HuH-7 (cell line): ENCODE measurements at places on chromosomes 7 and 10.

- no peak for DNase-seq
Observed at GRCh38 chr10:123704812-123705211, 38.7 kb downstream of the GPR26 start.

DNA sequence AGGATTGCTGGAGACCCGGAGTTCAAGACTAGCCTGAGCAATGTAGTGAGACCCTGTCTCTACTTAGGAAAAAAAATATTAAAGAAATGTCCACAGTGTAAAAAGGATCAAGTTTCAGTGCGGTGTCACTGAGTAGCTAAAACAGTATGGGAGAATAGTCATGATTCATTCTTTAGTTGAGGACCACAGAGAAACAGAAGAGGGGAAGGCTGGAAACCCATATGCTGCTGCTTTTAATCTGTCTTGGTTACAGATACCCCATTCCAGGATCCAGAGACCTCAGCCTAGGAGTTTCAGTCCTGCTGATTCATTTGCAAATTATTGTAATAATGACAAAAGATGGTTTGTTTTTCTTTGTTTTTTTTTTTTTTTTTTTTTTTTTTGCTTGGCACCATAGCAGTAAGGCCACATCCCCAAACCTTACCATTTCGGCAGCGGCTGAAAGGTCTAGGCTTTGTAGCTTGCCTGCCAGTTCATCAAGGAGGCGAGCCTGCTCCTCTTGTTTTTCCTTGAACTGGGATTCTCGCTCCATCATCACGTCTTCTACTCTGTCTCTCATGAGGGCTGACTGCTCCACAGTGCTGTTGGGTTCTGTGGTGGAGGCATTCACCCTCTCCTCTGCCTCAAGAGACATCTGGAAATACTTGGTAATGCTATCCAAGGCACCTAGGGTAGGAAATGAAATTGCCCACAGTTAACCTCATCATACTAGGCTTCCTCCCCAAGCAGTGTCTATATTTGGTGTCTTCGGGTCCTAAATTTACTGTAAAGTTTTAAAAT, 44.2 kb downstream of the DLD start:
- no peak for DNase-seq

DNA sequence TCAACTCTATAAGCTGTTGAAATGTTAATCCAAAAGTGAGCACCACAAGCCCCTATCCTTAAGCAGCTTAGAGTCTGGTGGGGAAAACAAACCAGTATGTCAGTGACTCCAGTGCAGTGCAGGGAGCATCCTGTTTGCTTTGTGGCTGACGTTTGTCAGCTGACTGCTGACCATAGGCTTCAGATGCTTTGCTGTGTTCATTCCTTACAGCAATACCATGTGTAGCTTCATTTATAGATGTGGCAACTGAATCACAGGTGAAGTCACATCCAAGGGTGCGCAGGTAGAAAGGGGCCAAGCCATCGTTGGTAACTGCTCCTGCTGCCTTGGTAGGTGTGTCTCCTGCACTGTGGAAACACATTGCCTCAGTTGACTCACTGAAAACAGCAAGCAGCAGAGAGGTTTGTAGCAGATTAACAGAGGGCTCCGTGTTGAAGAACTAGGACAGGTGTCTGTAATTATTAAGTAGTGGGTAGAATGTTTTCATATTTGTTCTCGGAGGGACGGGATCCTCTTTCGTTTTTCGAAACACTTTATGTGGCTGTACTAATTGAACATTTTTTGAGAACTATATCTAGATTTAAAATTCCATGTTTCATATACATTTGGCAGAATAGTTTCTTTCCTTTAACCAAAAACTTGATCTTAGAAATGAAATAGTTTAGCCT, 2.0 kb downstream of the INSIG1 start:
- no peak for DNase-seq

GRCh38 chr10:71434760-71435394, 38.2 kb downstream of the CDH23 start:
- DNase-seq, result no peak

- DNase-seq, result no peak
Observed at GRCh38 chr10:3126741-3127346, 45.7 kb downstream of the PITRM1 start.

DNA sequence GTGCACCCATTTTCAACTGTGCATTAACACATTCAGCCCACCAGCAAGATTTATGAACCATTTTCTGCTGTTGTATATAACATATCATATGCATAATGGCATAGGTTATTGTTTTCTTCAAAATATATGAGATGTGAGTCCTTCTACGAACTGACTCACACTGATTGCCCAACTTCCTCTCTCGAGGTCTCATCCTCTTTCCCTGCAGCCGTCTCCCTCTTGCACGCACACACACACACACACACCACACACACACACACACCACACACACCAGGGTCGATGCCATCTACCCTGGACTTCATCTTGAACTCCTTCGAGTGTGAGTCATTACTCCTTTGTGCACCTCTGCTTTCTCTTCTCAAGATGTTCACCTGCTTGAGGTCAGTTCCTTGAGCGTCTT, 36.7 kb downstream of the EGFR start:
- DNase-seq, result no peak

GRCh38 chr10:101132636-101133473, 1.8 kb downstream of the TLX1 start:
- DNase-seq, result no peak

DNA sequence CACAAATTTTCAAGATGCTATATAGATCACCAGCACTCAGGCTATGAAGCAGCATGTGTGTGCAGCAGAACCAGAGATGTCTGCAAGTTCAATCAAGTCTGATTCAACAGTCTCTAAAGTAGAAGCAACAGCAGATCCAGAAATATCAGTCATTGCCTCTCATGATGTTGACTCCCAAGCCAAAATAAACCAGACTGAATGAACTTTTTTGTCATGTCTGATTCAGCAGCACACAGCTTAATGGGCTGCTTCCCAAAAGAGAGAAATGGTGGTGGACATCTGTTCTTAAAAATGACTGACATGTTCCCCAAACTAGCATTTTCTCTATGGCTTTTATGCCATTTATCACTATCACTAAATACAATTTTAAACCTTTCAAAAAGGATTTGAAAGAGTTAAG, 53.8 kb downstream of the TMEM26 start:
- DNase-seq, result no peak

- DNase-seq, result no peak
Observed at GRCh38 chr10:93063977-93064660, 3.5 kb downstream of the CYP26C1 start.

DNA sequence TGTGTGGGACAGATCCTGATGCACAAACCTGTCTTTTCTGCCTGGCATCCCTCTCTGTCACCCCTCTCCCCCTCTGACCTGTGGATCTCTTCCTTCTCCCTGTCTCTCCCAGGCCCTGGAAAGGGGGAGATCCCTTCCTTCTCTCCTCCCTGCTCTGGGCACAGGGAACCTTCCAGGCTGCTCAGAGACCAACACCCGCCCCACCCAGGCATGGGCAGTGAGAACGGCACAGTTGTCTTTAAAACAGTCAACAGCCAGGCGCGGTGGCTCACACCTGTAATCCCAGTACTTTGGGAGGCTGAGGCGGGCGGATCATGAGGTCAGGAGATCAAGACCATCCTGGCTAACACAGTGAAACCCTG, 34.7 kb downstream of the KCNH2 start:
- no peak for DNase-seq

- no peak for DNase-seq
Observed at GRCh38 chr10:72133517-72133916, 45.2 kb upstream of the SPOCK2 start.

GRCh38 chr7:94562525-94562924, 52.9 kb downstream of the CASD1 start:
- DNase-seq, result no peak
